ENCODE measurements at places on chromosomes 7 and 10. TPM values are rescaled to one million over a fixed set of nuclear protein-coding genes. Genes with fewer than 3 reads are reported as not detected.

Gene FGF8
- not detected for total RNA-seq

Gene LAMB1
- 0.52 TPM for total RNA-seq

GRCh38 chr10:79316671-79317431 is 30.4 kb upstream of the PPIF start:
- no peaks in the 10 kb centered on the region for H3K27me3 ChIP-seq
- H3K4me1 ChIP-seq, result peaks cover 54% of the 10 kb centered on the region
- no peak overlapping the region for H3K27ac ChIP-seq
- peak overlapping the region; percentile 47 for H3K4me3 ChIP-seq

- H3K27ac ChIP-seq, result no peak overlapping the region
- H3K4me1 ChIP-seq, result no peaks in the 10 kb centered on the region
- DNase-seq, result no peak
- no peaks in the 10 kb centered on the region for H3K36me3 ChIP-seq
- no peaks in the 10 kb centered on the region for H3K27me3 ChIP-seq
Observed at GRCh38 chr7:455110-455928, 64.3 kb downstream of the PDGFA start.

GRCh38 chr7:92119213-92119759 is 15.0 kb downstream of the CYP51A1 start:
- H3K27me3 ChIP-seq, result no peaks in the 10 kb centered on the region
- H3K4me3 ChIP-seq, result no peak overlapping the region
- no peak overlapping the region for H3K27ac ChIP-seq
- H3K4me1 ChIP-seq, result no peaks in the 10 kb centered on the region
- H3K36me3 ChIP-seq, result peaks cover 29% of the 10 kb centered on the region

GRCh38 chr7:57384380-57384779 is 65.6 kb upstream of the ZNF716 start:
- no peaks in the 10 kb centered on the region for H3K36me3 ChIP-seq
- no peak overlapping the region for H3K4me3 ChIP-seq
- no peaks in the 10 kb centered on the region for H3K4me1 ChIP-seq

DNA sequence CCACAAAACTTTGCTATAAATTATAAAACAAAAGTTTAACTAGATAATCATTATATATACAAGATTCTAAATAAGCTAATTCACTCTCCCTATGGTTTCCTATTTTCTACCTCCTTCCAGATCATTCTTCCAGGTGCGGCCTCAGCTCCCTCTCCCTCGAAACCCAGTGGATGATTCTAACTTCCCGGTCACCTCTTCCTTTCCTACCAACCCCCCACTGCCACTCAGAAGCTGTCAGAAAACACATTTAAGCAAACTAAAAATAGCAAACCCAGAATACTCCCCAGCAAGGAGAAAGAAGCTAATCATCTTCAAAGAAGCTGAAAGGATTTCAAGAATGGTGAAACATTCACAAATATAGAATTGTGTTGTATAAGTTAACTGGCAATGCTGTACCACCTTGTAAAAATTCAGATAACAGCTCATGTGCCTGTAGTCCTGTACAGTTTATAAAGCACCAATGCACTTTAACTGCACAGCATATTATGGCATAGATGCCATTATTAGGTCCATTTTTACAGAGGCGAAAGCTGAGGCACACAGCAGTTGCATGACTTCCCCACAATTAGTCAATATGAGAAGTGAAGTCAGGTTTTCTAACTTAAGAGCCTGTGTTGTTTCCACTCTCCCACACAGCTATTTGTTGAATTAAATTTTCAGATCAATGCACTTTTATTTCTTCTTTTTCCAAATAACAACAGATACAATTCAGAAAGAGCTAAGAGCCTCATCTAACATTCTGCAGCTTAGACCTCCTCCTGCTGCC is 13.7 kb upstream of the DNTT start:
- no peak overlapping the region for H3K27ac ChIP-seq
- no peak overlapping the region for H3K4me3 ChIP-seq
- no peaks in the 10 kb centered on the region for H3K36me3 ChIP-seq
- DNase-seq, result no peak
- H3K4me1 ChIP-seq, result no peaks in the 10 kb centered on the region
- H3K27me3 ChIP-seq, result peaks cover 21% of the 10 kb centered on the region

DNA sequence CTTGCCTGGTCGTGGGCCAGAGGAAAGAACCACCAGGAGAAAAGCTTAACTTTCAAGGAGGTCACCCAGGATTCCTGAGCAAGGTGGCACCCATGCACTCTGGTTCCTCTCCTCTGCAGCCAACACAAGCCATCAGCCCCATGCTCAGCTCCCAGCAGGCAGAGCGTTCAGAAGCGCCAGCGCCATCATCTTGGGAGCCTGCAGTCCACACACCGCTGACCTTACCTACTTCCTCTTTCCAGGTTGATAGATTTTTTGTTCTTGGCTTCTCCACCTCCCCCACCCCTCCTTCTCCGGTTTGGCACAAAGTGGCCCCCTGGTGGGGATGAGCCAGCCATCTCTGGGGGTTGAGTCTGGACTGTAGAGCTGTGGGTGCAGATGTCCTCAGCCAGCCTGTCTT is 1.7 kb upstream of the WDR86 start:
- H3K4me3 ChIP-seq, result no peak overlapping the region
- peaks cover 25% of the 10 kb centered on the region for H3K4me1 ChIP-seq
- H3K36me3 ChIP-seq, result no peaks in the 10 kb centered on the region
- peaks cover 22% of the 10 kb centered on the region for H3K27me3 ChIP-seq
- H3K27ac ChIP-seq, result no peak overlapping the region

DNA sequence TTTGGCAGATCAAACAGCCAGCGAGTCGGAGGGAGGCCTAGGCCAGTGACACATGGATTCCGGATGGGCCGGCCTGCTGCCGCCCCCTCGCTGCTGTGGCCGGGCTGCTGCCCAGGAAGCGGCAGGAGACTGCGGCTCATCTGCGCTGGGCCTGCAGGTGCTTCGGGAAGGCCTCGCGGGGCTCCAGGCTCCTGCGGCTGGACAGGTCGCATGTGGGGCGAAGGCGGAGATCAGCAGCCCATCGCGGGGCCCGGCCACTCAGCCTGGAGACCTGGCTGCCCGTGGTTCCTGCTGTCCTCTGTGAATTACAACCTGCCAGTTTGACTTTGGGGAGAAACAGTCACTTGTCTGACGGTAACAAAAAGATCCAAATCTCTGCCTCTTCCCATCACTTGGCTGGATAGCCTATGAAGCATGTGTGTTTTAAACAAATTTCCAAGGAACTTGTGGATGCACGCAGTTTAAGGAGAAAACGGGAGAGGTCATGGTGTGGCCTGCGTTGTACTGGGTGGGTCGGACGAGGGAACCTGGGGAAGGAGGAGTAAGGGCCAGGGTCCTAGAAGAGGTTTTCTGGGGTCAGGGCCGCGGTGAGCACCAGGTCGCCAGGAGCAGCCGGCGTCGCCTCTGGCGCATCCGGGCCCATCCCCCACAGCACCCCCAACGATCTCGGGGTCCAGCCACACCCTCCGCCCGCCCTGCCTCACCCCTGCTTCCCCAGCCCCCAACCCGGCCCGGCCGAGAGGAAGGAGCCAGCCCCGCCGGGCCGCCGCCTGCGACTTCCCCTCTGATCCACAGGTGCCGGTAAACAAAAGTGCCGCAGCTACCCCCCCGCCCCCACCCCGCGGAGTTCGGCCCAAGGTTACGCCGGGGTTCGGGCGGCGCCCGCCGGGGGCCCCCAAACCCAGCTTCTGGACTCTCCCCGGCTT is 1.6 kb downstream of the SPOCK2 start:
- H3K4me1 ChIP-seq, result peaks cover 70% of the 10 kb centered on the region
- peak overlapping the region; percentile 98 for H3K27ac ChIP-seq
- H3K27me3 ChIP-seq, result no peaks in the 10 kb centered on the region
- H3K36me3 ChIP-seq, result peaks cover 35% of the 10 kb centered on the region
